Heart left ventricle (tissue), 16 donors: ENCODE measurements at places on chromosomes 4 and X. TPM values are rescaled to one million over a fixed set of nuclear protein-coding genes. Genes with fewer than 3 reads are reported as not detected.
A peak's percentile ranks its signal among the peaks of the same experiment; 100 is the strongest.

DNA sequence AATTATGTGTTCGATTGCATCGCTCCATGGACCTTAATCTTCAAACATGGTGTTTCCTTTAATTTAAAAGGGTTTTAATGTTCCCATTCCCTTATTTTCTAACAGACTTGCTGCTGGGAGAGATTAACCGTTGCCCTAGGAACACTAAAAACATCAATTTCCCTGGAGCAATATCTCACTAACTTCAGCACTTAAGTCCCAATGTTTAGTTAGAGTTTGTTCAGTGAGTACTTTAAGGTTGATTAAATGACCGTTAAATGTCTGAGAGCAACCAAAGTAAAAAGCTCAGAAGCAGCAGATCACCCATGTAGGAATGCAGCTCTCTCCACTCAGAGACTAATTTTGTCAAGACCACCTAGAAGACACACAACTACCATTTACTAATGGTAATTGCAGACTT lies 111.2 kb upstream of the PDE5A start:
- DNase-seq, result no peak

The PRR32 gene
- total RNA-seq, result not detected

GRCh38 chrX:96424007-96424406 lies 260.6 kb upstream of the DIAPH2 start:
- DNase-seq, result no peak

DNA sequence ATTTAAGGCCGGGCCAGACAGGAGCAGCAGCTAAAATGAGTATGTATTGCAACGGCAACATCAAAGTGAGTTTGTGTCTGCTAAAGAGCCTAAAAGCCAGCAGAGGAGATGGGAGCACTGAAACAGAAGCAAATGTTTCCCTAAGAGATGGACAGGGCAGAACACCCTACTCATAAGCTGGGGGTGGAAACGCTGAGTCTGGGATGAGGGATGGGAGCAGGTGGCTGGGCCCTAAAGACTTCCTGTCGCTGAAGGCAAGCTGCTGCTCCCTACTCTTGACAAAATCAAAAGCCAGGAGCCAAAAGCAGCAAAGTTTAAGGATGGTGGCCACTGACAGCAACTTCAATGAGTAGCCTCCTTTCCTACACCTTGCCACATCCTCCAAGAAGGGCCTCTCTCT lies 40.6 kb upstream of the NAP1L5 start:
- DNase-seq, result no peak

DNA sequence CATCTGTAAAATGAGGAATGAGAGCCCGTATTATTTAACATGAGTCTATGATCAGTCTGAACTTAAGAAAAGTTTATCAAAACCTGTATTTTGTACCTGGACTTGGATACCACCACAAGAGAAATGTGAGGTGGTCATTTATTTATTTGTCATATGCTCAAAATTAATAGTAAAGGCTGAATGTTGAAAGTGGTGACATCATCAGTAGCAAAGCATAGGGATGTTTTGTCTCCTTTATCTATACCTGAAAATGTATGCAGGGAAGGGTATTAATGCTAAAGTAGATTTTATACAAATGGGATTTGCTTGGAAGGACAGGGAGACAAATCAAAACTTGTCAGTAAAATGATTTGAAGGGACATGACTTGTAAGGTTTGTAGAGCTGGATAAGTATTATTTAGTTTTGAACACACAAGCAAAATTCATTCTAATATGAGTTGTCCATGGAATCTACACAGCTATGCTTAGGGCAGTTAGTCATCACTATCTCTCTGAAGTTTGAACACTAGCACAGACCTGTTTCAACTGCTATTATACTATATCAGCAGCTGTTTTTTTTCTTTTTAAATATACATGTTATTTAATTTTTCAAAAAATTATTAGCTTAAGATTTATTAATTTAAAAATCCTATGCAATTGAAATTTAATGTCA lies 52.4 kb upstream of the GUCY1A1 start:
- no peak for DNase-seq

The SERTM2 gene
- not detected for total RNA-seq

The EGF gene
- total RNA-seq, result 5.4 TPM

DNA sequence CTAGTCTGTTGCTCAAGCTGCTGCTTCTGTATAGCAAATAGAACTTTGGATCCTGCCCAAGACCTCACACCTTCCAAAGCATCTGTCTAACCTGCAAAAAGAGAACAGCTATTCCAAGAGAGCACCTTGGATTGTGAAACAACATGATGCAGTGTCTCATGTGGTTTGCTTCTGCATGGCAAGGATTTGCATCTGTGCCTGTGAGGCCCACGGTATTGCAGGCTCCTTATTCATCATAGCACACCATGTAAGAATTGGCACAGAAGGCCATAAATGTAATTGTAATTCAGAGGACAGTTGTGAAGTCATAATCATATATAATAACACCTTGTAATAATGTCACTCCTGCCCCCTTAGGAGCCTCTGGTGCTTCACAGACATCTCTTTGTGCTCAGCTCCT lies 147.1 kb downstream of the ZNF674 start:
- DNase-seq, result no peak

GRCh38 chr4:128974136-128974581 lies 119.2 kb downstream of the SCLT1 start:
- no peak for DNase-seq

The CYLC1 gene
- not detected for total RNA-seq

GRCh38 chrX:87661761-87662160 lies 144.2 kb downstream of the KLHL4 start:
- DNase-seq, result no peak

The SLC16A2 gene
- total RNA-seq, result 7.2 TPM

DNA sequence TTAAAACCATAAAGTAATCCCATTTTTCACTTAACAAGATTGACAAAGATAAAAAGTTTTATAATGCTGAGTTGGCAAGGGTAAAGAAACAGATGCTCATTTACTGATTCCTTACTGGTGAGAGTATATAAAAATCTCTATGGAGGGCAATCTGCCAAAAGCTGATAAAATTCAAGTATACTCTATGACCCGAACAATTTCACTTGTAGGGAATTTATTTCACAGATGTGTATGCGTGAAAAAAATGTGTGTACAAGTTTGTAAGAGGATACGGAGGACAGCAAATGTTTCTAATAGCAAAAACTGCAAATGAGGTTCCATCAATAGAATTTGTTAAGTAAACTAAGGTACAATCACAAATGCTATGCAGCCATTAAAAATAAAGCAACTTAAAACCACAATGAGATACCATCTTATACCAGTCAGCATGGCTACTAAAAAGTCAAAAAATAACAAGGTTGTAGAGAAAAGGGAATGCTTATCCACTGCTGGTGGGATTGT lies 23.4 kb downstream of the DHX15 start:
- no peak for DNase-seq

- DNase-seq, result peak; percentile 14
These were observed 24.5 kb downstream of the HTRA3 start for GRCh38 chr4:8294036-8294435.
